ENCODE measurements at places on chromosomes 3 and 15.

DNA sequence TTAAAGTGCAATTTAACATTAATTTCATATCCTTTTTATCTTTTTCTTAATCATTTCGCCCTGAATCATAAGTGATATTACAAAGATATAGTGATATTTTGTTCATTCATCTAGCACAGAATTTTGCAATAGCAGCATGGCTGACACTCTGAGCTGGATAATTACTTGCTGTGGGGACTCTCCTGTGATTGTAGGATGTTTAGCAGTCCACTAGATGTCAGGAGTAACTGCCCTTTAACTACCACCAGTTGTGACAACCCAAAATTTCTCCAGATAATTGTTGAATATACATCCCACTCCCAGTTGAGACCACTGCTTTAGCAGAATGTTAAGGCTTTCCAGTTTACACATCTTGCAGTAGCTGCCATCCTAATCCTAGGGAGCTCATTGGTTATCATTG is 196.8 kb upstream of the MBNL1 start:
- DNase-seq: peak; percentile 39

GRCh38 chr3:39188271-39189149 is 3.9 kb downstream of the XIRP1 start:
- DNase-seq: no peak

GRCh38 chr15:52289629-52290081 is 5.9 kb downstream of the MYO5C start:
- DNase-seq: no peak

DNA sequence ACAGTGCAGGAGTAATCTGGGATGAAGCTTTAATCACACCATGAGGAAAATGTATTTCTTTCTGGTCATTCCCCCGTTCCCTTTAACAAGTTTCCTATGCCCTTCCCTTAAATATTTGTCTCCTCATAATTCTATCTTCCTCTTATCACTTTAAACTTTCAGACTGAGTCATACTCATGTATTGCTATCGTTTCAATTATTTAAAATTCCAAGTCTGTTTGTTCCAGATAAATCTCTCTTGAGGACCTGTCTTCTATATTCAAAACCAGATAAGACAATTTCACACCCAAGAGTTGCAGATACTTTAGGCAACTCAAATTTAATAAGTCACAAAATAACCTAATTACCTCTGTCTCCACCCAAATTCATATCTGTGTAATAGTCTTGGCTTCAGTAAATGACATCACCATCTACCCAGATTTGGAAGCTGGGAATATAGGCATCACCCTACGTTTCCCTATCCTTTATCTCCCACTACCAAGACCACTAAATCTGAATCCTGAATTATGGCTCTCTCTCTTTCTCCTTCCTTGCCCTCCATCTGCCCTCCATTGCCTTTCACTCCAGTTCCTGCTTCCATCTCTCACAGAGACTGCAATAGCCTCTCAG is 220.1 kb downstream of the PYDC2 start:
- DNase-seq: no peak

- DNase-seq: peak; percentile 83
Observed at GRCh38 chr3:13025090-13025489, 48.1 kb downstream of the IQSEC1 start.

DNA sequence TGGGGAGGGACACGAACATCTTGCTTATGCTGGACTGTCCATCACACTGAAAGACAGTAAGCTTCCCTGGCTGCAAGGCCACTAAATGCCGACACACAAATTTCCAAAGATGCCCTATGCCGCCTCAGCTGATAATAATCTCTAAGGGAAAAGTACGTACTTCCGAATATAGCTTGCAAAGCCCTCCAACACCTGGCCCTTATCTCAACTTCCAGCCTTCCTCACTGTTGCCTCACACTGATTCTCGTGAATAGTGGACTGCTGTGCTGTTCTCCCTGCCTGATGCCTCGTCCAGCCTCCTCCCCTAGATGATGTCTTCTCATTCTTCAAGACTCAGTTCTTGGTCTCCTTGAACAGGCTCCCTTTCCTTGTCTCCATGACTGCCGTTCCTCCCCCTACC is 72.3 kb downstream of the CD47 start:
- no peak for DNase-seq

DNA sequence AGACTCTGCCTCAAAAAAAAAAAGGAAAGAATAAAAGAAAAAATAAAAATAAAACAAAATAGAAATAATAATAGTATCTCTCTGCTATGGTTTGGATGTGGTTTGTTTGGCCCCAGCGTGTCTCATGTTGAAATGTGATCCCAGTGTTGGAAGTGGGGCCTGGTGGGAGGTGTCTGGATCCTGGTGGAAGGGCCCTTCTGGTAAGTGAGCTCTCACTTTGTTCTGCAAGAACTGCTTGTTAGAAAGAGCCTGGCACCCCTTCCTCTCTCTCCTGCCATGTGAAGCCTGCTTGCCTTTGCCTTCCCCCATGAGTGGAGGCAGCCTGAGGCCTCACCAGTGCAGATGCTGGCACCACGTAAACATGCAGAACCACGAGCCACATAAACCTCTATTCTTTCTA is 26.3 kb downstream of the TMEM44 start:
- no peak for DNase-seq

- peak; percentile 24 for DNase-seq
Observed at GRCh38 chr15:67406257-67406861, 114.6 kb upstream of the C15orf61 start.

DNA sequence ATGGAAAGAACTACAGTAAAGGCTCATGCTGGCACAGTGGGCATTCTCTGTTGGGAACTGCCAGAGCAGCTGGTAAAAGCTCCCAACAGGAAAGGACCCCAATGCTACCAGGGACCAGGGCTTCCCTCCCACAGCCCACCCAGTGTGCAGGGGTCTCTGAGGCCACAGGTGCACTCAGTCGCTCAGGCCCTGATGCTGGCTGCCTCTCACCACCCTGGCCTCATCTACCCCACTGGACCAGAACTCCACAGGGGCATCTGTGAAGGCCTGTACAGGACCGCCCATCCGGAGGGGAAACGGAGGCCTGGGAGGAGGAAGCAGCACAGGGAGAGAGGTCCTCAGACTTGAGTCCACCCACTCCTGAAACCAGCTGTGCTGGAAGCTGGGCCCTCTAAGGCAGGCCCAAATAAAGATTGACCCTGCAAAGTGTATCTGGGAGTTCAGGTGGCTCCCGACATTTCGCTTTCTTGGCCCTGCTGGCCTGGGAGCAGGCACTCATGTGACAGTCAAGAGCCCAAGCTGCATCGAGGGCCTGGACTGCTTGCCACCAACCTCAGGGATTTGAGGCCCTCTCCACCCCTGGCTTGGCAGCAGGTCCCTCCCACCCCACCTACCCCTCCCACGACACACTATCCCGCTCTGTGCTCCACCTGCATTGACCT is 12.7 kb downstream of the KLF15 start:
- DNase-seq: no peak

- no peak for DNase-seq
Observed at GRCh38 chr3:151347432-151347831, 18.1 kb upstream of the P2RY13 start.

DNA sequence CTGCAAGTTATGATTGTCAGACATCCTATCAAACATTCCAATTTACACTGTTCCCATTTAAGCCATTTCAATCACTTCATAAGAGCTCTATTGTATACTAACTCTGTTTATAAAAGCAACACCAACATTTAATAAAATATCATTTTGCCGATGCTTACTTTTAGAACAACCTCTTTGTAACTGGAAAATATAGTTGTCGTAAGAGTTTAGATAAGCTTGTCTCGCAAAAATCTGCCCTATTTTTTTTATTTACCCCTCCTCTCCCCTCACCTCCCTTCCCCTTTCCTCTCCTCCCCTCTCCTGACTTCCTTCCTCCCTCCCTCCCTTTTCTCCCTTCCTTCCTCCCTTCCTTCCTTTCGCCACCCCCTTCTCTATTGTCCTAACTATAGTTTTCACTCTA is 105.7 kb upstream of the PEX5L start:
- no peak for DNase-seq

- DNase-seq: peak; percentile 45
Observed at GRCh38 chr15:60006203-60006862, 2.2 kb downstream of the FOXB1 start.

- no peak for DNase-seq
Observed at GRCh38 chr3:69718866-69719586, 20.2 kb upstream of the MITF start.

- no peak for DNase-seq
Observed at GRCh38 chr3:30458376-30459171, 147.8 kb upstream of the TGFBR2 start.

DNA sequence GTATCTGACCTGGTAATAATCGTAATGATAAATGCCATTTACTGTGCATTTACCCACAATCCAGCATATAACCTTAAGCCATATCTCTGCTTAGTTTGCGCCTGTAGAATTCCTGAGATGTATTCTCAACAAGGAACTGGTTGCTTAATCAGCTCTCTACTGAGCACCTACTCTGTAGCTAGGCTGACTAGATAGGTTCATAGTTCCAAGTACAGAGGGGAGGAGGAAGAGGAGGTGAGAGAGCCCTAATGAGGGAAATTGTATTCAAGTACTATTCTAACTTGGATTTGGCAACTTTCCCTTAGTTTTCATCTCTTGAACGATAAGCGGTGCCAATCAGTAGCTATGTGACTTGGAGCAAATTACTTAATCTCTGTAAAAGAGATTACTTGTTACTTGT is 5.6 kb upstream of the AKAP13 start:
- no peak for DNase-seq

DNA sequence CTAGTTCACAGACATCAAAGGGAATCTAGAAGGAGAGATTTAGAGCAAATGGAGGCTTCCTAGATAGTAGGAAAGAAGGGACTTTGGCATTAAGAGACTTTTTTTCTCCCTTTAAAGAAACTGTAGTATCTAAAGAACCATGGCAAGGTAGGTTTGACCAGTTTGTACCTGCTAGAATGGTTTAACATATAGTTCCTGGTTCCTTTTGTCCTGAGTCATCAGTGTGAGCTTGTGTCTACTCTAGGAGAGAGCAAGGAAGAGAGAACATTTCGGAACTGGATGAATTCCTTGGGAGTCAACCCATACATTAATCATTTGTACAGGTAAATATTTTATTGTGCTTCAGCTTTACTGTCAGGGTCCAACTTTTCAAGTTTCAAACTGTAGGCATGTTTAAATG is 29.6 kb upstream of the TRPC1 start:
- no peak for DNase-seq

DNA sequence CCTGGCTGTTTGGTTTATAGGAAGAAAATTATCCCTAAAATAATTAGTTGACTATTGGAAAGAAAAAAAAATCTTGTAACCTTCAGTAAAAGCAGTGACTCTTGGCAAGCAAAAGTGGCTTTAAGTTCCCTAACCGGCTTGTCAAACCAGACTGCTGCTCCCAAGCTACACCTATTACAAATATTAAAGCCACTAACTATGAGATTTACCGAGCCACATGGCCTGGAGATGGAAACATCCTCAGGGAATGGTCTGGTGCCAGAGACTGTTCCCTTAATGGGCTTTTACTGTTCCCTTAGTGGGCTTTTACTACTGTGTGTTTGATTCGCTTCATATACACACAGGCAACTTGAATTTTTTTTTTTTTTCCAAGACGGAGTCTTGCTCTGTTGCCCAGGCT is 35.9 kb upstream of the ZNF774 start:
- DNase-seq: no peak

DNA sequence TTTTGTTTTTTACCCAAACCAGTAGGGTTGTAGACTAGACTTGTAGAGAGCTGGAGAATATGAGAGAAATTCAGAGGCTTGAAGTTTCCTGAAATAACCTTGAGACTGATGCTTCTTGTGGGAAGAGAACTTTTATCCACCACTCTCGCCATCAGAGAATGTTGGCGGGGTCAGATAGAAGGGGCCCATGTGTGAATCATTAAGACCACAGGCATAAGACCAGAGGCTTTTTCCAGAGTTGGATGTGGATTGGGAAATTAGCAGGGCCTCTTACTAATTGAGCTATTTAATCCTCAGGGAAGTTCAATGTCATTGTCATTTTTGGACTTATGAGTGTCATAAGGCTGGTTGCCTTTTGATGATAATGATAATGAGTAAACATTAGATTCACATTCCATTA is 246.9 kb upstream of the THRB start:
- no peak for DNase-seq

- no peak for DNase-seq
Observed at GRCh38 chr15:91469632-91470567, 369.8 kb downstream of the SV2B start.

DNA sequence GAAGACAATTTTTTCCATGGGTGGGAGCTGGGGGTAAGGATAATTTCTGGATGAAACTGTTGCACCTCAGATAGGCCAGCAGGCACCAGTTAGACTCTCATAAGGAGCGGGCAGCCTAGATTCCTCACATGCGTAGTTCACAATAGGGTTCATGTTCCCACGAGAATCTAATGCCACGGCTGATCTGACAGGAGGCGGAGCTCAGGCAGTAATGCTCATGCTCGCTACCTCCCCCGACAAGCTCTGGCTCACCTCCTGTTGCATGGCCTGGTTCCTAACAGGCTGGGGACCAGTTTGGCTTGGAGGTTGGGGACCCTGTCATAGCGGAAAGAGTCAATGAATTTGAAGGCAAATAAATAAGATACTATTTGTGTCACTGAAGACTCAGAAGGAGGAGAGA is 105.5 kb downstream of the PLD1 start:
- DNase-seq: no peak

- DNase-seq: no peak
Observed at GRCh38 chr3:189419038-189419437, 212.2 kb upstream of the TP63 start.

DNA sequence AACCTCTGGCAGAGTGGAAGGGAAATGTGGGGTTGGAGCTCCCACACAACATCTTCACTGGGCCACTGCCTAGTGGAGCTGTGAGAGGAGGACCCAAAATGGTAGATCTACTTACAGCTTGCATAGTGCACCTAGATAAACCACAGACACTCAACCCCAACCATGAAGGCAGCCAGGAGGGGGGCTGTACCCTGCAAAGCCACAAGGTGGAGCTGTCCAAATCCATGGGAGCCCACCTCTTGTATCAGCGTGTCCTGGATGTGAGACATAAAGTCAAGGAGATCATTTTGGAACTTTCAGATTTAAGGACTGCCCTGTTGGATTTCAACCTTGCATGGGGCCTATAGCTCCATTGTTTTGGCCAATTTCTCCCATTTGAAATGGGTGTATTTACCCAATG is 20.9 kb downstream of the TP63 start:
- no peak for DNase-seq

DNA sequence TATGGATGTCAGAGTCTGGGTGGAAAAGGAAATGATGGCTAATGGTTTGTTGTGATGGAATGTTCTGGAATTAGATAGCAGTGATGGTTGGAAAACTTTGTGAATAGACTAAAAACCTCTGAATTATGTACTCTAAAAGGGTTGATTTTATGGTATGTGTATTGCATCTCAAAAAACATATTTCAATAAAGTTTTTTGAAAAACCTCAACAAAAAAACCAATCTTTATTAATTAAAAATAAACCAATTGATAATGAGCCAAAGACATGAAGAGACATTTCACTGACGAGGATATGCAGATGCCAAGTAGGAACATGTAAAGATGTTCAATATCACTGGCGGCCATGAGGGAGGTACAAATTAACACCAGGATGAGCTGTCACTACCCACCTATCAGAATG is 70.0 kb upstream of the STIMATE start:
- no peak for DNase-seq

Measured in foreskin fibroblast (primary cell).